ENCODE measurements at places on chromosomes 12 and 14. TPM values are rescaled to one million over a fixed set of nuclear protein-coding genes. Genes with fewer than 3 reads are reported as not detected.

DNA sequence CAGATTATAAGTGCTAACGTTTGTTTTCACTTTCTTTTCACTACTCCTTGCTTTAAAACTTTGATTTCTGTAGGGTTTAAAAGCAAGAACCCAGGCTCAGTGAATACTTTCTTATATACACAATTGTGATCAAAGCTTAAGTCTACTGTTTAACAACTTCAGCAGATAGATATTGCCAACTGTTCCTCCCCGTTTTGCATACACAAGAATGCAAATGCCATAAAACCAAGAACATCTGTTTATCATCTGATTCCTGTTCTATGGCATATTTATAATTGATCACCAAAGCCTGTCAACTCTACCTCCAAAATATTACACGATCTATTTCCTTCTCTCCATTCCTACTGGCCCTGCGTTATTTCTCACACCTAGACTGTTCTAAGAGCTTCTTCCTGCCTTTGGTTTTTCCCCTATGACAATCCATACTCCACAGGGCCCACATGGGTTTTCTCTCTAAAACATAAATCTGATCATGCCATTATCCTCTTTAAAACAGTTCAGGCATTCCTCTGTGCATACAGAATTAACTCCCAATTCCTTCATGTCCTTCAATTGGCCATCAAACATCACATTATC lies 15.9 kb downstream of the MED13L start:
- peaks cover 21% of the 10 kb centered on the region for H3K4me1 ChIP-seq
- H3K36me3 ChIP-seq, result no peaks in the 10 kb centered on the region
- H3K27me3 ChIP-seq, result no peaks in the 10 kb centered on the region
- DNase-seq, result no peak
- no peak overlapping the region for H3K4me3 ChIP-seq

DNA sequence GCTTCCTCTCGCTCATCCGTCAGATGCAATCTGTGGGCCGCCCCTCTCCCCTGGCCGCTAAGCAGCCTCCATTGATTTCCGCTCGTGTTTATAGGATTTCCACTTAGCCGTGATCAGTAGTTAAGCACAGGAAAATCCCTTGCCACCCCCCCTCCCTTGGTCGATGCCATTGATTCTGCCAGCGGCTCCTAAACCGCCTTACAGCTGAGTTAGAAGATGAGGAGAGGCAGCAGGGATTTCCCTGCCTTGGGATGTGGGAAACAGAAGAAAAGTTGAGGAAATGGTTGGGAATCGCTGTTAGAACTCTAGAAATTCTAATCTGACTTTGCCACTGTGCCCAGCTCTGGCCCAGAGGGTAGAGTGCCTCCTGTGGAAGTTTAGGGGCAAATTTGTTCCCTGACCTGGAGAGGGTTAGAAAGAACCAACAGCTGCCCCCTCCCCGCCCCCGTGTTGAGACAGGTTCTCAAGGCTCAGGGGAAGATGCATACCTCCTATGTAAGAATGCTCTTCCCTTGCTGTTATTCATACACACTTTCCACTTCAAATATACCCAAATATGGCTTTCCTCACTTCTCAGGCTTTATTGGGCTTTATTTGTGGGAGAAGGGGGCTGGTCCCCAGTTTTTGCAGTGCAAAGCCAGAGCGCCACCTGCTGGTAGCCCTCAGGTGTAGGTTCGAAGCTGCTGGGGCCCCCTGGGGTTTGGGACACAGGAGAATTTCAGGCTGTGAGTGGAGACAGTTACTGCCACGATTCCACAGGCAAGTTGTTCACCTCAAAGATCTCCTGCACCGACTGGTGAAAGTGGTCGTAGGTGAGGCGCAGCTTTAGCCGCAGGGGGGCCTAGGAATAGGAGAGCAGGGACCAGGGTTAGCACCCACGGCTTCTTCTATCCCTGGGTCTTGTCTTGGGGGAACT lies 3.2 kb downstream of the THTPA start:
- H3K27ac ChIP-seq, result no peak overlapping the region
- no peaks in the 10 kb centered on the region for H3K27me3 ChIP-seq
- peaks cover 23% of the 10 kb centered on the region for H3K36me3 ChIP-seq
- H3K4me3 ChIP-seq, result no peak overlapping the region
- H3K4me1 ChIP-seq, result peaks cover 10% of the 10 kb centered on the region
- no peak for DNase-seq

DNA sequence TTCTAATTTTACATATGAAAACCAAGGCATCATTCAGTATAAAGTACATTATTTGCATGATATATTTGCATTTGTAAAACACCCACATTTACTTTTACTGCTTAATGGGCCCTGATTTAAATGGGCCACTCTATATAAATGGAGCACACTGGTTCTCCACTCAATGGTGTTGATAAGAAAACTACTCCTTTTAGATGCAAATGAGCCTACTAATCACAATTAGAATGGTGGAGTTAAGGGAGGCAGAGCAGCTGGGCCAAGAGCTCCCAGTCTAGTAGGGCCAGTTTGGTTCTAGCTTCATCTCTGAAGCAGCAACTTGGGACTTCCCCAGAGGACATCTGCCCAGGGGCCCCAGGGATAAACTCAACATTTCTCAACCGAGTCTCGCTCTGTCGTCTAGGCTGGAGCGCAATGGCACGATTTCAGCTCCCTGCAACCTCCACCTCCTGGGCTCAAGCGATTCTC lies 120.7 kb downstream of the FOXN3 start:
- H3K4me1 ChIP-seq, result no peaks in the 10 kb centered on the region
- H3K27ac ChIP-seq, result no peak overlapping the region
- no peak for DNase-seq
- H3K27me3 ChIP-seq, result no peaks in the 10 kb centered on the region

DNA sequence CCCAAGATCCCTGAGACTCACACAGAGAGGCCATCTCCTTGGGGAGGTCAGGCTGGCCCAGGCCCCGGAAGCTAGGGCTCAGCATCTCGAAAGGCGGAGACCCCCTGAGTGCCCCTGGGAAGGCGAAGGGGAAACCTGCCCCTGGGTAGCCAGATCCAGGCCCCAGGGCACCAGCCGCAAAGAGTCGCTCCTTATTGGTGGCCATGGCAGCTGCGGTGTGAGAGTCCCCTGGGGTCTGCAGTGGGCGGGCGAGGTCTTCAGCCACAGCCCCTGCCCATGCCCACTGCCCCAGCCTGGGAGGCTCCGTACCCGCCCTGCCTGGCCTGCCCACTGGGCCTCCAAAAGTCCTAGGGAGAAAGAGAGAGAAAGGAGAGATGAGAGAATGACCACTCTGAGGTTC lies 4.7 kb downstream of the RARG start:
- H3K27me3 ChIP-seq, result no peaks in the 10 kb centered on the region
- H3K36me3 ChIP-seq, result peaks cover 6% of the 10 kb centered on the region
- no peak for DNase-seq
- H3K4me3 ChIP-seq, result no peak overlapping the region
- no peak overlapping the region for H3K27ac ChIP-seq

DNA sequence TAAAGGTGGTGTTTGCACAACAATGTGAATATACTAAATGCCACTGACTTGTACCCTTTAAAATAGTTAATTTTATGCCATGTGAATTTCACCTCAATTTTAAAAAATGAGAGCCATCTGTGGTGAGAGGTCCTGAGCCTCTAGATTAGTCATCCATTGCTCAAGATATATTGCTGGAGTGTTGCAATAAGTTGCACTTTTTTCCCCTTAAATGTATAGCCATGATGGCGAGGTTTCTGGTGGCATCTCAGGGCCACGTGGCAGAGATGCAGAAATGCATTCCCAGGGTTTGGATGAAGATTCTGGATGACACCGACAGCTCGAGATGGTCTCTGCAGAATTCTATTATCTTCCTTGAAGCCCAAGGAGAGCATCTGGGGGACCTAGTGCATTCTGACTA lies 153.7 kb downstream of the AACS start:
- H3K4me3 ChIP-seq, result no peak overlapping the region
- no peaks in the 10 kb centered on the region for H3K36me3 ChIP-seq
- H3K4me1 ChIP-seq, result no peaks in the 10 kb centered on the region

DNA sequence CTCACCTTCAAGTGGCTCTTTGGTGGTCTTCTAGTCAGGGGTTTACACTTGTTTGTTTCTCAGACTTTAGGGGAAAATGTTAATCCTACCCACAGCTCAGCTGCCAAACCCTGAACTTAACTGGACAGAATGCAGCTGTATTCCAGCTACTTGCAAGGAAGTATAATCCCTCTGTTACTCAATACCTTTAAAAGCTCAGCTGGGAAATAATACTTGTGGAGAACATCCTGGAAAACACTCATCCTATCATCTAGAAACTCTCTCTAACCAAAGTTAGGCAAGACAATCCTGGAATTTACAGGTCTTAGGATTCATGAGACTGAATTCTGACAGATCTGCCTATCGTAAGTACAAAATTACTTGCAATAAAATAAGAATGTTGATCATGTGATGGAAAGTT lies 404.1 kb downstream of the ADAMTS20 start:
- DNase-seq, result peak; percentile 46
- H3K36me3 ChIP-seq, result no peaks in the 10 kb centered on the region
- H3K27me3 ChIP-seq, result no peaks in the 10 kb centered on the region
- H3K27ac ChIP-seq, result no peak overlapping the region
- no peak overlapping the region for H3K4me3 ChIP-seq
- no peaks in the 10 kb centered on the region for H3K4me1 ChIP-seq

DNA sequence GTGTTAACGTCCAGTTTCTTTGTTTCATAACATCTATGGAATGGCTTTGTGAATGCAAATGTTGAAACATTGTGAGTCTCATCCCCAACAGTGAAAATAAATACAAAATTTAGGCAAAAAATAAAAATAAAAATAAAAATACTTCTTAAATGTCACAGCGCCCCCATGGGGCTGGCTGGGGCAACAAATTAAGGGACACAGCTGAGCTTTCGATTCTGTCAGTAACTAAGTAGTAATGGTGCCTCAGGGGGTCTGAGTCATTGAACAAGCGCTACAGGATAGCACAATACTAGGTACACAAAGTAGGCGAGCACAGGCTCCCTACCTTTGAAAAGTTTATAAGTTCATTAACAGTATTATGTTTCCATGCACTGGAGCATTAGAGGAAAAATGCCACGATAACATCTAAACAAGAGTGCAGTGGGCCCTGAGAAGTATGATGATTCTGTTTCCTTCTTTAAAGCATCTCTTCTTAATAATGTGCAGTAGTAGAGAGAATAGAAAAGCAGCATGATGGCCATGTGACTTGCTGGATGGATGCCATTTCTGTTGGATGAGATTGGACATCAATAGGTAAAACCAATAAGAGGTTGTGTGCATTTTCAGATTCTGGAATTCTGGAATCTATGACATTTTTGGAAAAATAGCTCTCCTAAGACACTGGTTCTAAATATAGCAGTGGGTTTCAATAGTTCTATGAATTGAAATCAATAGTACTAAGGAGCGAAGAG lies 667.2 kb downstream of the DIO2 start:
- no peak overlapping the region for H3K27ac ChIP-seq
- no peak overlapping the region for H3K4me3 ChIP-seq
- H3K4me1 ChIP-seq, result no peaks in the 10 kb centered on the region
- H3K36me3 ChIP-seq, result no peaks in the 10 kb centered on the region
- DNase-seq, result no peak
- no peaks in the 10 kb centered on the region for H3K27me3 ChIP-seq

GRCh38 chr14:66312451-66312850 lies 173.7 kb upstream of the CCDC196 start:
- H3K36me3 ChIP-seq, result no peaks in the 10 kb centered on the region
- no peaks in the 10 kb centered on the region for H3K27me3 ChIP-seq

DNA sequence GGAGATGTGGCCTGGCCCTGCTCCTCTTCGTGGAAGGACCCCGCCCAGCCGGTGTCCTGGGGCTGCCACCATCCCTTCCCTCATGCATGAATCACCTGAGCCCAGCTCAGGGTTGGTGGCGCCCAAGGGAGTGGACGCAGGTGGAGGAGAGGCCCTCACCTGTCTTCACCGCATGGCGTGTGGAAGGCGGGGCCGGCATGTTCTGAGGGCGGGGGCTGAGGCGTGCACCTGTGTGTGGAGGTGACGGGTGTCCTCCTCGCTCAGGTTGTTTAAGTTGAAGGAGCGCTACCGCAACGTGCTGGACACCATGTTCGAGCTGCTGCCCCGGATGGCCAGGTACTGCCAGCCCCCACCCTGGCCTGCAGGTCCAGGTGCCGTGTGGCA lies 47.0 kb downstream of the SLC8B1 start:
- H3K36me3 ChIP-seq, result peaks cover 9% of the 10 kb centered on the region
- H3K27me3 ChIP-seq, result no peaks in the 10 kb centered on the region
- H3K4me1 ChIP-seq, result peaks cover 9% of the 10 kb centered on the region
- no peak overlapping the region for H3K4me3 ChIP-seq

GRCh38 chr12:89959179-89959578 lies 250.5 kb upstream of the ATP2B1 start:
- no peaks in the 10 kb centered on the region for H3K27me3 ChIP-seq
- H3K27ac ChIP-seq, result no peak overlapping the region
- H3K36me3 ChIP-seq, result no peaks in the 10 kb centered on the region
- no peaks in the 10 kb centered on the region for H3K4me1 ChIP-seq

- DNase-seq, result no peak
- H3K4me3 ChIP-seq, result no peak overlapping the region
- H3K36me3 ChIP-seq, result no peaks in the 10 kb centered on the region
- H3K27me3 ChIP-seq, result peaks cover 18% of the 10 kb centered on the region
- no peaks in the 10 kb centered on the region for H3K4me1 ChIP-seq
- no peak overlapping the region for H3K27ac ChIP-seq
Measured at GRCh38 chr12:109553906-109554500, 19.3 kb downstream of the MMAB start.

GRCh38 chr14:20630340-20631022 lies 11.0 kb downstream of the OR6S1 start:
- H3K27me3 ChIP-seq, result no peaks in the 10 kb centered on the region
- H3K4me1 ChIP-seq, result peaks cover 4% of the 10 kb centered on the region
- no peaks in the 10 kb centered on the region for H3K36me3 ChIP-seq
- H3K4me3 ChIP-seq, result no peak overlapping the region

GRCh38 chr14:31993521-31993951 lies 83.6 kb upstream of the ARHGAP5 start:
- no peak overlapping the region for H3K27ac ChIP-seq
- DNase-seq, result no peak
- H3K4me3 ChIP-seq, result no peak overlapping the region
- peaks cover 8% of the 10 kb centered on the region for H3K4me1 ChIP-seq
- H3K27me3 ChIP-seq, result no peaks in the 10 kb centered on the region

- no peak for DNase-seq
- H3K4me3 ChIP-seq, result no peak overlapping the region
- no peaks in the 10 kb centered on the region for H3K27me3 ChIP-seq
- no peak overlapping the region for H3K27ac ChIP-seq
- H3K36me3 ChIP-seq, result no peaks in the 10 kb centered on the region
Measured at GRCh38 chr12:88591343-88591742, 11.1 kb upstream of the KITLG start.

DNA sequence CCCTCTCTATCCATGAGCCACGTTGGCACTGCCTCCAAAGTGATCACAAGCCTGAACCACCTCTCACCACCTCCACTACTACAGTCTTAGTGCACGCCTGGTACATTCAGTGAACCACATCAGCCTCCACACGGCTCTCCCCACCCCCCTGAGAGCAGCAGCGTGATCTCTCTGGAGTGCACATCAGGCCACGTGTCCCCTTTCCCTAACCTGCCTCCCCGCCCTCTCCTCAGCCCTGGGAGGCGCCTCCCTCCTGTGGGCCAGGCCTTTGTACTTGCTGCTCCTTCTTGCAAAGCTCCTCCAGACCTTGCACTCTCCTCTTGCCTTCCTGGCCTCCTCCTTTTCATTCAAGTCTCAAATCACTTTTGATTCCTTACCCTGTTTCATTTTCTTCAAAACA lies 49.8 kb downstream of the SLC6A12 start:
- no peak overlapping the region for H3K27ac ChIP-seq
- no peak overlapping the region for H3K4me3 ChIP-seq
- H3K36me3 ChIP-seq, result no peaks in the 10 kb centered on the region
- DNase-seq, result peak; percentile 46
- H3K27me3 ChIP-seq, result no peaks in the 10 kb centered on the region

Gene FKBP11
- total RNA-seq, result 13.1 TPM
